ENCODE measurements at places on chromosomes 7 and 10.

DNA sequence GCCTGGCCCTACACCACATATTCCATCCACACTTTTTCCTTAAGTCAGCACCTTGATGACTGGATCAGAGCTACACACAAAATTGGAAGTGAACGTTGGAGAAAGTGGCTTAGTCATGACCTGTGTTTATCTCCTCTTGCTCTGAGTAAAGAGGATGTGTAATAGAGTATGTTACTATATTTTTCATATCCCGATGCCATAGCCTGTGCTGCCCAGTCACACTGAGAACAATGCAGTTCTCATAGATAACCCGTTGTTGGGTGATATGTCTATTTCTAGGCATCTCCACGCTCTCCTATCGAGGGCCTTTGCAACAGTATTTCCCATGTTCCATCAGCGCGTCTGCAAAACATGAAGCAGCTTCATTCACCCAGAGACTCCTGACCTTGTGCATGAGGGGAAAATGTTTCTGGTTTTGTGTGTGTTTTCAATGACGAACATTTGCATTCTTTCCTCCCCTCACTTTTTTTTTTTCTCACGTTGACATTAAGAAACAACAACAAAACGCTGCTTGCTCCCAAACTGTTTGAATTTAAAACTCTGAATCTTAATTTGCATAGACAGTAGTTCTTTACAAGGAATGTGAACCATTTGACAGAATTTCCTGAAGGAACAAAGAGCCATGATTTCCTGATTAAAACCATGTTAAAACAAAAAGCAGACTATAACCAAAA lies 43.4 kb downstream of the GRK5 start:
- no peak for DNase-seq

DNA sequence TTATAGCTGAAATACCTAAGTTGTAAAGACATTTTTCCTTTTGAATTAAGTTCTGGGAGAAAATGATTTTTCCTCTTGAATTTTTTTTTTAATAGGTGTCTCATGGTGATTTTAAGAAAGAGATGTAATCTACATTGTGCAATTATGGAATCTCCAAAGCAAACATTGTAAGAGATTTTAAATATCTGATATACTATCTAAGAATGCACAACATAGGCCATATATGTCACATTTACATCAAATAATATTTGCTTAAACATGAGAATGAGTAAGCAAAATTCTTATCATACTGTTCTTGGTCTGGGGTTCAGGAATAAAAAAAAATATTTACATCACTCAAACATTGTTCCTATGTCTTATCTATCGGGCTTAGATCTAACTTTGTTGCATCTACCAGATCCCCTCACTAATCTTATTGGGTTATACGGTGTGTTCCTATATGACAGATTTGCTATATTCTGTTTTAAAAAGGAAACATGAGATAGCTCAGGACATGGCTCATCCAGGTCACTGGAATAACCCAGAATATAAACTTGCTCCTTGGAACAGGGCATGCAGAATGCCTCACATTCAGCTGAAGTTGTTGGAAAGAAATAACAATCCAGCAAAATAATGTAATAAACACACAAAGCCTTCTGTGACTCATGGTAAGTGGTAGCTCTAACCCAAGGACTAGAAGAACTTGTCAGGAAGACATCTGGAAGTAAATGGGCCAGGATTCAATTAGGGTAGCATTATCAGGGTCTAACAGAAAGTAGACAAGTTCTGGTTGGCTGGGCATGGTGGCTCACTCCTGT lies 794.7 kb downstream of the IPMK start:
- DNase-seq = no peak

DNA sequence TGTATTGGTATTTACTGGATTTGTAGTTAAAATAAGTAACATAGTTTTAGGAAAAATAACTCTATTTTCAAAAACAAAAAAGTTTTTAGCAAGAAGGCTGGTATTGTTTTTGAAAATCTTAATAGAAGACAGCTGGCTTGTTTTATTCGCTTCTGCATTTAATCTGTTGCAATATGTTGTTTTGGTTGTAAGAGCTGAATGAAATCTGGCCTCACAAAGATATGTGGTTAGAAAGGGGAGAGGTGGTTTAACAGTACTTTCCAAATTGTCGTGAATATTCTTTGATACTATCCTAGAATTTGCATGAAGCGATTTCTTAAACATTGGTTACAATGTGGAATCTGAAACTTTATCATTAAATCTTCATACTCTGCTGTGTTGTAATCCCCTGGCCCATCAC lies 355.9 kb upstream of the FZD8 start:
- no peak for DNase-seq

GRCh38 chr7:50399635-50400034 lies 50.5 kb downstream of the FIGNL1 start:
- no peak for DNase-seq

Measured in HTR-8/SVneo (cell line).